GM12891 (cell line): ENCODE measurements at places on chromosomes 13 and 19.

GRCh38 chr13:52366291-52366690, 39.7 kb downstream of the THSD1 start:
- DNase-seq, result no peak

DNA sequence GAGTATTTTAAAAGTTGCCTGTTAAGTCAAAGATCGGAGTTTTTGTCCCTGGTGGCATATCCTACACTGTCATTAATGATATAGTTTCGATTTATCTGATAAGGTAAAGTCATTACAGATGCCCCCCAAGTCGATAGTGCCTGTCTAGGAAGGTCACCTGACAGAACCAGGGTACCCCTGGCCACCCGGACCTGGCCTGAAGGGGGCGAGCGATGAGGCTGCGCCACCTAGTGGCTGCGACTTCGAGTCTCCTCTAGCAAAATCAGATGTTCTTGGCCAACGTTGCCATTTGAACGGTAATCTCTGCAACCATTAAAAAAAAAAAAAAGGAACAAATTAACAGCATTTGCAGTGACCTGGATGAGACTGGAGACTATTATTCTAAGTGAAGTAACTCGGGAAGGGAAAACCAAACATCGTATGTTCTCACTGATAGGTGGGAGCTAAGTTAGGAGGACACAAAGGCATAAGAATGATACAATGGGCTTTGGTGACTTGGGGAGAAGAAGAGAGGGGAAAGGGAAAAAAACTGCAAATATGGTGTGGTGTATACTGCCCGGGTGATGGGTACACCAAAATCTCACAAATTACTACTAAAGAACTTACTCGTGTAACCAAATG, 565.1 kb downstream of the LIG4 start:
- DNase-seq, result no peak

GRCh38 chr13:99866781-99867180, 104.8 kb downstream of the ZIC5 start:
- DNase-seq, result no peak

GRCh38 chr13:57666131-57666953, 34.8 kb downstream of the PCDH17 start:
- no peak for DNase-seq

- DNase-seq, result no peak
These were observed 56.9 kb downstream of the NFIC start for GRCh38 chr19:3423183-3423829.

GRCh38 chr13:77599351-77599750, 63.8 kb downstream of the SCEL start:
- DNase-seq, result no peak

- no peak for DNase-seq
These were observed 538.5 kb downstream of the GPC6 start for GRCh38 chr13:93765062-93765461.

DNA sequence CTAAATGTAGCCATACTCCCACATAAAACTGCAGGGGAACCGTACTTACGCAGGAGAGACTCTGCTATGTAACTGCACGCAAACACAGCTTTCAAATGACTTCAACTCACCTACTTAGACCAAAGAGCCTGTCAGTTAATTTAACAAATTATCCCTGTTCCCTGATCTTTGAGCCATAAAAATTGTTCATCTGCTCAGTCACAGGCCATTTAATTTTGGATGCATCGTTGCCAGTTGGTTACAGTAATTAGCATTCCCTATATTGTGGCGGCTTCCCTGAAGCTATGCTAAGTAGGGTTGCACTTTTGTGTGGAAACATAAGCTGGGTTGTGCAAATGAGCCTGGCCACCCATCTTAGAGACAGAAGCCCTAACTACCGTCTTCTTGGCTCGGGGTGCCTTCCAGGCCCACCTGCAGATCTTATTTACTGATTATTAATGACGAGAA, 21.2 kb upstream of the OBI1 start:
- DNase-seq, result no peak

DNA sequence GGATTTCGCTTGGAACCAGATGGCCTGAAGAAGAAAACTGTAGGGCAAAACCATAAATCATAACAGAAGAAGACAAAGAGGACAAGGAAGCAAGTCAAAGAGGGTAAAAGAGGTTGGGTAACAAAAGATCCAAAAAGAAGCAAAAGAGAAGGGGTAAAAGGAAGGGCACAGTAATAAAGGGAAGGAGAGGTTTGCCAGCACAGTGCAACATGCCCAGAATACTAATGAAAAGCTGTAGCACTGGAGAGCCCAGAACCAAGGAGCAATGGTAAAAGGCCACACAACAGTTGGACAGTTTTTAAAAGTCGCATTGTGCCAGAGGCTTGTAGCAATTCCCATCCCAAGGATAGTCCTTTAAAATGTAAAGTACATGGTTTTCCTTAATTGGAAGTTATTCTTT, 506.6 kb downstream of the PCDH9 start:
- DNase-seq, result no peak

DNA sequence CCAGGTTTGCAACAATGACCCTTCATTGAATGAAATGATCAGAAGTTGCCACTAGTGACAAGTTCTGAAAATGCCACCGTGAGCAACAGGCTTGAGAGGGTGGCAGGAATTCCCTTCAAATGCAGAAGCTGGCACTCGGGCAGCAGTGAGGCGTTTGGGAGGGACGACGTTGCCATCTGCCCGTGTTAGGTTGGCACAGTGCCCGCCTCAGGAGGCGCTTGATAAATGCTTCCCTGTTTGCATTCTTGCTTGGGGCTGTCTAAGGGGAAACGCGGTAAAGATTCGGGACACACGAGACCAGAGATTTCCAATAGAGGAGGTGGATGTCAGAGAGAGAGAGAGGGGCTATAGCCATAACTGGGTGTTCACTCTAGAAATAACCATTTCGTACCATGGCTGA, 101.9 kb downstream of the TEX29 start:
- DNase-seq, result no peak

GRCh38 chr13:24632382-24633121, 47.7 kb upstream of the ATP12A start:
- DNase-seq, result no peak

DNA sequence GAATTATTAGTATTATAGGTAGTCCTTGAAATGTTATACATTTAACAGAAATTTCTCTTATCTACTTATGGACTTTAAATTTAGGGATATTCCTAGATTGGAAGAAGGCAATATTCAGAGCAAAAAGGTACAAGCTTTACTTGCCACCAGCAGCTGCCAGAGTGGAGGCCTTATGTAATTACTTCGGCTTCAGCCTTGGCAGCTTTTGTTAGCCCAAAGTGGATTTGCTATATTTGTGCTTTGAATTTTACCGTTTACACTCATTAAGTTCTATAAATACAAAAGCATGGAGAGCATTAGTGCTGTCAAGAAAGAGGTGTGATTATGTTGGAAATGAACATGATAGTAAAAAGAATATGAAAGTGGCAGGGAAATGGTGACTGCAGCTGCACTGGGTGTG, 319.9 kb downstream of the ATP8A2 start:
- no peak for DNase-seq

- DNase-seq, result no peak
These were observed 16.2 kb downstream of the UNC13A start for GRCh38 chr19:17671906-17672305.

GRCh38 chr13:32984857-32985626, 31.2 kb upstream of the KL start:
- DNase-seq, result no peak
